ENCODE measurements at places on chromosomes 1 and 21. TPM values are rescaled to one million over a fixed set of nuclear protein-coding genes. Genes with fewer than 3 reads are reported as not detected.

FCGR2B gene
- polyA plus RNA-seq = 112 TPM

FAM78B gene
- polyA plus RNA-seq = 0.71 TPM

S100A12 gene
- not detected for polyA plus RNA-seq

VANGL2 gene
- 0.16 TPM for polyA plus RNA-seq

ERICH3 gene
- not detected for polyA plus RNA-seq

DNM3 gene
- 0.07 TPM for polyA plus RNA-seq

MIS18A gene
- polyA plus RNA-seq = 48.3 TPM

GRCh38 chr1:167297222-167298214, 76.8 kb downstream of the POU2F1 start:
- no peak for DNase-seq

DNA sequence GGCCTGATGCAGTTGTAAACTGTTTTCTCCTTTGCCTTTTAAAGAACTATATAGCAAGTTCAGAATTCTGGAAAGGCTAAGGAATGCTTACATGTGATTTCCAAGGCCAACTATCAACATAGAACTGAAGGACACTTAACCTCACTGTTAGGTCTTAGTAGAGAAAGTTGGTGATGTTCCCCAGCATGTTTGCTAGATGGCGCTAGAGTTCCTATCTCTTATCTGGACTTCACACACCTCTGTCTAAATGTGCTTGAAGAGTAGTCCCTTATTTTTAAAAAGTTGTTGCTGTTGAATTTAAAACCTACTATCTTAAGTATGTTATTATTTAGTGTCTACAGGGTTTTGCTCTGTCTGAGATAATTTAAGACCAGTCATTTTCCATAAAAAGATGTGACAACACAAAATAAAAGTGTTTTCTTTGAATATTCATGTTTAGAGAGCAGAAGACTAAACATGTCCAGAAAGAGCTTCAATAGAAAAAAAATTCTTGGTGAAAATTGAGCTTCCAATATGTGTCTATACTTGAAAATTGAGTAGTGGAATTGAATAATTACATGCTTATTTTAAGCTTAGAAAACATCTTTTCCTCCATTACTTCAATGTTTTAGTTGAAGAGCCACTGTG, 237.3 kb downstream of the S1PR1 start:
- no peak for DNase-seq

- no peak for DNase-seq
Measured at GRCh38 chr1:234613128-234613875, 3.3 kb upstream of the IRF2BP2 start.

DNA sequence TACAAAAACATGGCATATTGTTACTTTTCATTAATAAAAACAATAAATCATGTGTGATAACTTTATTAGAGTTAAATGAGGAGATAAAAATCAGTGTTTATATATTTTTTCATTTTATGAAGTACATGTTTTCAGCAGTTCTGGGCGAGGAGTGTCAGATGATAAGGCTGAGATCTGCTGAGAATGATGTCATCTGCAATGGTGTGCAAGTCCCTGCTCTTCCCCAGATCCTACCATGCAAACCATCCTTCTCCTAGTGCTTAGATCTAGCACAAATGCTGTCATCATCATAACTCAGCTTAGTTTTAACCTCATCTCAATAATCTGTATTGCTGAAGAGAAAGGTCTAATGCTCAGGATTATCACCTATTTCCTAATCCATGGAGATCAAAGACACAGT, 214.4 kb upstream of the DAB1 start:
- no peak for DNase-seq

- no peak for DNase-seq
Measured at GRCh38 chr21:37060296-37060695, 12.6 kb downstream of the PIGP start.

DNA sequence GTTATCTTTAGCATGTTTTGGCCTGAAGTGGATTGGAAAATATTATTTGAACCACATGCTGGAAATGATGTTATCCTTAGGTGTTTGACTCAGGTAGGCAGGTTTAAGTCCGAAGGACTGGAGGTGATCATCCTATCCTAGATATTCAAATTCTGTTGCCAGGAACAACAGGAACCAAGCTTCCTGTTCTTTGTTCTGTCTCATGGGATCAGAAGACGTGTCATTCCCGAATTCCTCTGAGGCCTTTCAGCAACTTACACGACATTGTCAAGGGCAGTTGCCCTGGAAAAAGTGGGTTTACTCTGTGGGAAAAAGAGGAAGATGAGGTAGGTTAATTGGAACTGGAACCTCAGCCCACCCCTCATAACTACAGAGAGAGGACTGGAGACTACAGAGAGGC, 36.6 kb downstream of the SLAMF6 start:
- no peak for DNase-seq

DNA sequence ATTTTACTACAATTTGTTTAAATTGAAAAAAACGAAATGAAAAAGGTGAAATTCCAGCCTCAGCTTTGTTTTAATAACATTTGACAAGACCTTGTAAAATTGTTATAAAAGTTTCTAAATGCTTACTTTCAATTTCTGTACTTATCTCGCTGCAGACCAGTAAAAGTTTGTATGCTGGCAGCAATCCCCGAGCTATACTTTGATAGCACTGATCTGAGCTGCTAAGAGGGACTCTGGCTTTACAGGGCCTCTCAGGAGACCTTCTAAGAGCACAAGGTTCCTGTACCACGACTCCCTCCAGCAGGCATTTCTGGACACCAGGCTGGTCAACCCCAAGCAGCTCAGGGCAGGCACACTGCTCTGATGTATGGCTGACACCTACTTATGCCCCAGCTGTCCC, 13.1 kb downstream of the STMN1 start:
- no peak for DNase-seq

GRCh38 chr1:111199881-111200801, at the start of gene DENND2D:
Gene DENND2D, minus strand, starts transcription at chr1:111200646. Its CDS starts 187 bp downstream, at chr1:111200459.
- peak; percentile 92 for DNase-seq

GRCh38 chr1:65904681-65905083, 112.0 kb downstream of the PDE4B start:
- DNase-seq = no peak

DNA sequence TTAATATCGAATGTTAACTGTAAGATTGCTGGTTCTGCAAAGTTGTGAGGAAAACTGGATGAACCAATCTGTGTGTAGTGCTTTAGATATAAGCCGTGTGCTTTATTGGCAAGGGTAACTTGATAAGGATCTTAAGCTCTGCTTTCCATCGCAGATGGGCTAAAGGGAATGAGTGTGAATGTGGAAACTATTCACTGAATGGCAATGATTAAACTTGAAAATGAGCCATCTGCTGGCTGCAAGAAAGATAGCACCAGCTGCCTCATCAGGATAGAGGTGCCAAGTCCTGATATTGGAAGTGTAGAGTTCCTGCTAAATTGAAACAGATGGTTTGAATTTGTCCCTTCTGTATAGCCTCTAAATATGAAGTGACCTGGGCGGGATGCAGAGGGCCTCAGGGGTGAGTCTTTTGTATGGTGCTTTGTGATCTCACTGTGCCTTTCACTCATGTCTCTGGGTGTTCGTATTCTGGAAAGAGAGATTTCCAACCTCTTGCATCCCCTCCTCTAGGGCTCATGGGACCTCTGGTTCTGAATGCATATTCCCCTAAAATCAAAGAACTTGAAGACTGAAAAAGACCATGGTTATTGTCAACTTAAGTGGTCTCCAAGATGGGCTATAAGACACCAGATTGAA, 9.2 kb downstream of the FCRL3 start:
- no peak for DNase-seq

DNA sequence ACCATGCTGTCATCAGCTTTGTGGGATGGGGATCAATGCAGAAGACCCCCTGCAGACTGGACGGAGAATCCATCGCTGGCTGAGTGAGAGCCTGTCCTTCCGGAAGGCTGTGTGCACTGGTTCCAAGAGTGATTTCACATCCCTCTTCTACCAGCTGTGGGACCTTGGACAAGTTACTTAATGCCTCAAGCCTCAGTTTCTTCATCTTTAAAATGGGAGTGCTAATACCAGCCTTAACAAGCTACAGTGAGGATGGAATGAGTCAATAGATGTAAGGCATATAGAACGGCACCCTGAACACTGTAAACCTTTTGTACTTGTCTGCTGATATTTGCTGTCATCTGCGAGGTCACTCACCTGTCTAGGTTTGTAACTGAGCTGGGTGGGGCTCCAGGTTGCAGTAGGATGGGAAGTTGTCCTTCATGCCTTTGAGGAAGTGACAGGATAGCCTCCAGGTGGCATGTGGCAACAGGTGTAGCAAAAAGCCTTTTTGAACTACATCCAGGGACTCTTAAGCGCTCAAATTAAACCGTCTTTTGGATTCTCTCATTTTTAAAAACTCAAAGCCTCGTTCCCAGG, 27.5 kb downstream of the TMEM51 start:
- DNase-seq = no peak

DNA sequence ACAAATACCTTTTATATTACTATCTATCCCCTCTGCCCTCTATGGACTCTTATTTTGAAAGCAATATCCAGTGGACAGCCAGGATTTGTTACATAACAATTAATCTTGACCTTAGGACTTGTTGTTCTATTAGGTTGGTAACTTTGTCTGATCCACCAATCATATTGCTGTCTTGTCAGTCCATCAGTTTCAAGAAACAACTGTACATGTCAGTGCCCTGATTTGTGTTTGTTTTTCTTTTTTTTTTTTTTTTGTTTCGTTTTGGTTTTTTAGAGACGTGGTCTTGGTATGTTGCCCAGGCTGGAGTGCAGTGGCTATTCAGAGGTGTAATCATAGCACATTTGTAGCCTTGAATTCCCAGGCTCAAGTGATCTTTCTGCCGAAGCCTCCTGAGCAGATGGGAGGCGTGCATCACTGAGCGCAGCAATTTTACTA, 1.5 kb upstream of the SCP2 start:
- DNase-seq = no peak

DNA sequence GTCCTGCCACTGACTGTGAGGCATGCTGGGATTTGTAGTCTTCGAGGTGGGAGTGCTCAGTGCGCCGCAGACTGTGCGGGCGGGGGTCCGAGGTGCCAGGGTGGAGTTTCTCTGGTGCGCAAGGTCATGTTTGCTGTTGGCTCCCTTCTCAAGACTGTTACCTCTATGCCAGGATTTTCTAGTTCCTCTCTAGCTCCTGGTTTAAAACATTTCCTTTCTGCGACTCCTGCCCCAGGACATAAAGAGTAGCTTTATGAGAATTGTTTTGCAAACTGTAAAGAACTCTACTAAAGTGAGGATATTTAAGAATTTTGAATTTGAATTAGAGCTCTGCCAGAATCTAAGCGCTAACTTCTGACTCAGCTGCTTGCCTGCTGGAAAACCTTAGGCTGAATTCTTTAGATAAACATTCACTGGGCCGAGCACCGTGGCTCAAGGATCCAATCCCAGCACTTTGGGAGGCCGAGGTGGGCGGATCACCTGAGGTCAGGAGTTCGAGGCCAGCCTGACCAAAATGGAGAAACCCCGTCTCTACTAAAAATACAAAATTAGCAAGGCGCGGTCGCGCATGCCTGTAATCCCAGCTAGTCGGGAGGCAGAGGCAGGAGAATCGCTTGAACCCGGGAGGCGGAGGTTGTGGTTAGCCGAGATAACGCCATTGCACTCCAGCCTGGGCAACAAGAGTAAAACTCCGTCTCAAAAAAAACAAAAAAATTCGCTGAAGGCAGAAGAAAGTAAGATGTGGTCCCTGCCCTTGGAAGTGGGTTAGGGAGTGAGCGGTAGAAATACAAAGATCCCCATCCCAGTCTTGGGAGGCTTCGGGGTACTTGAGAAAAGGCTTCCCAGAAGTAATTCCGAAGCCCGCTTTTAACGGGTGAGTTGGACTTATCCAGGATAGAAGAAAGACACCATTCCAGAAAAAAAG, 992 bp upstream of the USP48 start:
- DNase-seq = peak; percentile 84

GRCh38 chr1:167791281-167792187, 69.8 kb downstream of the MPZL1 start:
- no peak for DNase-seq

- DNase-seq = no peak
Measured at GRCh38 chr1:195954848-195955247, 653.4 kb downstream of the KCNT2 start.

DNA sequence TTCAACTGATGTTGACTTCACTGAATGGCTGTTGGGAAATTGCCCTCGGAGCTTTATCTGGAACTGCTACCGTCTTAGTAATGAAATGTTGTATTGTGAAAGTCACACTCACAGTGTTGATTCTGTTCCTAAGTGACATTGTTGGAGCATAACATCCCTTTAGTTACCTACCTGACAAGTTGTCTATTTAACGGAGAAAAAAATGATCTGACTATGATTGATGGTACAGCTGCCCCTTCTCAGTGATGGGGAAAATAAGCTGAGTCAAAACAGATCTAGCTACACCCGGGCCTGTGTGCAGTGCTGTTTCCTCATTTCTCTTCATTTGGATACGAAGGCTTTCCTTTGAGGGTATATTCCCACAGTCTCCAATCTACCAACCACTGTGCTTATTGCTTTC, 472.3 kb upstream of the BRINP3 start:
- no peak for DNase-seq

DNA sequence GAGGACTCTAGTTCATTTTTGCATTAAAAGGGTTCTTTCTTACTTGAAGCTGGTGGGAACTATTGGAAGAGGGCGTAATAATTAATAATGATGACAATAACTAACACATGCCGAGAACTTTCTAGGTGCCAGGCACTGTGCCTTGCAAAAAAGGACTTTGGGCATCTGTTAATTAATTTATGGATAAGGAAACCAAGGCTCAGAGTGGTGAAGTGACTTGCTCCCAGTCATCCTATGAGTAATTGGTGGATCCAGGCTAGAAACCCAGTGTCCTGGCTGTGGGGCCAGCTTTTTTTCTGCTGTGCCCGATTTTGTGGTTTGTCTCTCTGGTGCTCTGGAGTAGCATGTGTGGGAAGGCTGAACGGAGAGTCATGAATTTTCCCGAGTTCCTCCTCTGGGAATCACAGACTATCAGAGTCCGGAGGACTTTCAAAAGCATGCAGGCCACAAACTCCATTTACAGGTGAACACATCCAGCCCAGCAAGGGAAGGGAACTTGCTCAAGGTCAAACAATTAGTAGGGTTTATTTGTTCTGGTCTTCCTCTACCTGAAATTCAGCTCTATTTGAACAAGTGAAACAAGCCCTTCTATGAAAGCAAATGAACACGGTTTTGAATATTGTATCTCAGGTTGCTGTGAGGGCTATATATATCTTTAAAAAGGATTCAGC, 23.4 kb downstream of the ROR1 start:
- DNase-seq = no peak

DNA sequence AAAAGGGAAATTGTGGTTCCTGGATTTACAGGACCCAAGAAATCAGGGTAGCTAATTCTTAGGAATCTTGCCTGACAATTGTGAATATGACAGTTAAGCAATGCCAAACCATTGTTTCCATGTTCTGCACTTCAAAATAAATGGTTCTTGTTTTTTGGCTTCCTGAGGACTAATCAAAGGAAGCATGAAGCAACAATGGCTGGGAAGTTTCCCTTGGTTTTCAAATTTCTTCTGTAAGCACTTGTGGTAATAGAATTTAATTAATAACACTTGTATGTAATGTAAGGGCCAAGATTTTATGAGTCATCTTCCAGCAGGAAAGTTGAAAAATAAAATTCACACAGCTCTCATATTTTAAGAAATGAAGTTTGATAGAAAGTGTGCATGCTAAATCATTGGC, 31.7 kb downstream of the JAM2 start:
- no peak for DNase-seq

All from GM12878 (cell line).